CD4-positive, alpha-beta T cell (primary cell): ENCODE measurements at places on chromosomes 11 and 22. TPM values are rescaled to one million over a fixed set of nuclear protein-coding genes. Genes with fewer than 3 reads are reported as not detected.

- H3K36me3 ChIP-seq: no peaks in the 10 kb centered on the region
- H3K27me3 ChIP-seq: no peaks in the 10 kb centered on the region
- no peak for DNase-seq
- peaks cover 50% of the 10 kb centered on the region for H3K4me1 ChIP-seq
- no peak overlapping the region for H3K4me3 ChIP-seq
Measured at GRCh38 chr11:44978961-44979331, 28.3 kb upstream of the TP53I11 start.

- H3K27me3 ChIP-seq: no peaks in the 10 kb centered on the region
- DNase-seq: no peak
- H3K4me3 ChIP-seq: no peak overlapping the region
- H3K36me3 ChIP-seq: peaks cover 70% of the 10 kb centered on the region
- H3K4me1 ChIP-seq: no peaks in the 10 kb centered on the region
Measured at GRCh38 chr22:24337894-24338645, 67.4 kb downstream of the SPECC1L start.

GRCh38 chr11:43498561-43498960, 139.8 kb downstream of the TTC17 start:
- H3K4me3 ChIP-seq: no peak overlapping the region
- no peak for DNase-seq
- H3K27me3 ChIP-seq: no peaks in the 10 kb centered on the region
- H3K4me1 ChIP-seq: no peaks in the 10 kb centered on the region
- no peak overlapping the region for H3K27ac ChIP-seq

DNA sequence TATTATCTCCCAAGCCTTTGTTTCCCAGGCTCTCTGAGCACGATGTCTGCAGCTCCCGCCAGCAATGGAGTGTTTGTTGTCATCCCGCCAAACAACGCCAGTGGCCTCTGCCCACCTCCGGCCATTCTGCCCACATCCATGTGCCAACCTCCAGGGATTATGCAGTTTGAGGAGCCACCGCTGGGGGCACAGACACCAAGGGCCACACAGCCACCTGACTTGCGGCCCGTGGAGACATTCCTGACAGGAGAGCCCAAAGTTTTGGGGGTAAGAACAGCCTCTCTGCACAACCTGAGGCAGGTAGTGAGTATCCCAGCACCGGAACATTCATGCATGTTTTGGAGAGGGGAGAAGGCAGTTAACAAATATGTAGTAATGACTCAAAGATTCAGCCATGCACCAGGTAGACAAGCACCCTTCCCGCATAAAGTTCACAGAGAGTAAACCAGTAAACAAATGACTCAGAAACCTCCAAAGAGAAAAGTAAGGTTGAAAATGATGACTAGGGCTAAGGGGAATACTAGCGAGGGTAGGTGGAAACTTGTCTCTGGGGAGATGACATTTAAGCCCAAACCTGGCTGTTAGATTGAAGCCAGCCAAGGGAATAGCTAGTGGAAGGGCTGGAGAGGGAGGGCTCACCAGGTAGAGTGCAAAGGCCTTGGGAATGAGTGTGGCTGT, 7.2 kb downstream of the MS4A15 start:
- no peak overlapping the region for H3K4me3 ChIP-seq
- no peak for DNase-seq
- H3K36me3 ChIP-seq: no peaks in the 10 kb centered on the region
- H3K27me3 ChIP-seq: peaks cover 10% of the 10 kb centered on the region
- no peak overlapping the region for H3K27ac ChIP-seq
- no peaks in the 10 kb centered on the region for H3K4me1 ChIP-seq

DNA sequence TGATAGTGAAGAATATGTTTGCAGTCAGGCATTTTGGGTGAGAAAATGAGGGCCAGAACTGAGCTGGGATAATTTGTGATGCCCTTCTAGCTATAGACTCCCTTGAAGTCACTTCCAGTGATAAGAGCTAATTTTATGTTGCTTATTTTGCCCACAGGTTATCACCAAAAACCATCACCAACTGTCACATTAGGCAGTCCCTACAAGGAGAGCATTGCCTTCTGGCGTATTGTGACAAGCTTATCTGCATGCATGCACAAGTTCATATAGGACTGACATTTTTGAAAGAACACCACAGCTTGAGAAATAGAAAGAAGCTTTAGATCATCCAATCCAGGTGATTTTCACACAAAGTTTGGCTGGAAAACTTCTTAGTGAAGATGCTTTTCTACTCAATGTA, 735.3 kb upstream of the RAG2 start:
- no peaks in the 10 kb centered on the region for H3K4me1 ChIP-seq
- H3K27me3 ChIP-seq: no peaks in the 10 kb centered on the region
- H3K27ac ChIP-seq: no peak overlapping the region
- H3K36me3 ChIP-seq: no peaks in the 10 kb centered on the region
- no peak for DNase-seq

GRCh38 chr11:44747316-44747715, 20.6 kb downstream of the TSPAN18 start:
- DNase-seq: no peak
- H3K4me1 ChIP-seq: peaks cover 67% of the 10 kb centered on the region
- no peaks in the 10 kb centered on the region for H3K27me3 ChIP-seq

DNA sequence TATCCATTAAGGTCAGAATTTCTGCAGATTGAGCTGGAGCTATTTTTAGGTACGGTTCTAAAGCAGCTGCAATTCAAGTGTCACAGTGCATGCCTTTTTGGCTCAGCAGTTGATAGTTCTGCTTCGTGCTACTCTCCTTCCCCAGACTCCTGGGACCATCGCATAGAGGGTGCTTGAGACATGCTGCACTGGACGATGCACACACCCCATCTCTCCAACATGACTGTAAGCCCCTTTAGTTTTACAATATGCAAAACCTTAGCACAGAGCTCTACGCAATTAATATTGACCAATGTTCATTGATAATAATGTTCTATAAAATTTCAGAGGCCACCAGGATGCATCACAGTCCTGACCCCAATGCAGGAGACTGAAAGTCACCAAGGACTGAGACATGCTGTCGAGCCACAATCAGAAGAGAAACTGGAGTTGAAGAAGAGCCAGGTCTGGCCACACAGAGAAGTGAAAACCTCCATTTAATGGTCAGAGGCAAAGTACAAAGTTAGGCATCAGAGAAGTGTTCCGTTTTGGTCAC, 120.9 kb upstream of the ZC3H12C start:
- H3K4me3 ChIP-seq: no peak overlapping the region
- no peaks in the 10 kb centered on the region for H3K27me3 ChIP-seq
- H3K27ac ChIP-seq: no peak overlapping the region
- peaks cover 2% of the 10 kb centered on the region for H3K4me1 ChIP-seq

DNA sequence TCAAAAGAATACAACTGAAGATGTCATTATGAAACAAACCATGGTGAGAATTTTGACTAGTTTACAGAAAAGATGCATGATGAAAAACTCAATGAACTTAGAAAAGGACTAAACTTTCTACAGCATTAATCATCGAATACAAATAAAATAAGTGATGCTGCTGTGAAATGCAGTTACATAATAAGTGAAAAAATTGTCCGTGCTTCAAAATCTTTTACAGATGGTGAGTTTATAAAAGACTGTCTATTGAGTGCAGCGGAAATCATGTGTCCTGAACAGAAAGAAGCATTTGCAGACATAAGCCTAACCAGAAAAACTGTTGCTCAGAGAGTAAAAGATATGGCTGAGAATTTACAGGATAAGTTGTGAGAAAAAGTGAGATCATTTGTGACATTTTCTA, 33.8 kb downstream of the NEAT1 start:
- DNase-seq: no peak
- peaks cover 16% of the 10 kb centered on the region for H3K4me1 ChIP-seq
- no peak overlapping the region for H3K4me3 ChIP-seq
- H3K27ac ChIP-seq: no peak overlapping the region

DNA sequence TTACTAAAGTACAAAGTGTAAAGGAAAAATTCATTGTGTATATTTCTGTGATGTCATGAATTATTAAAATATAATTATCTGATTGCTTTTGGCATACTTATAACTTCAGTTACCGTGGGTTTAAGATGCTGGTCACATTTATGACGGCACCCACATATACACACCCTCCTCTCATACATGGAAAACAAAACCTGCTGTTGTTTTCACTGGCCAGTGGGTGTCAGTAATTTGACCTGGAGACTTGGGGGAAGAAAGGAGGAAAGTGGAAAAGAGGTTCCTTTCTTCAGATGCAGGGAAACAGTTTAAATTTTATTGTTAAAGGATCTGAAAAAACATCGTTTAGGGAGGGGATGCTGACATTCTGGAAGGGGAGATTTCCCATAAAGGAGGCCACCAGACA, 742 bp upstream of the BBOX1 start:
- no peak overlapping the region for H3K4me3 ChIP-seq
- DNase-seq: no peak
- no peak overlapping the region for H3K27ac ChIP-seq
- no peaks in the 10 kb centered on the region for H3K36me3 ChIP-seq
- H3K4me1 ChIP-seq: no peaks in the 10 kb centered on the region

DNA sequence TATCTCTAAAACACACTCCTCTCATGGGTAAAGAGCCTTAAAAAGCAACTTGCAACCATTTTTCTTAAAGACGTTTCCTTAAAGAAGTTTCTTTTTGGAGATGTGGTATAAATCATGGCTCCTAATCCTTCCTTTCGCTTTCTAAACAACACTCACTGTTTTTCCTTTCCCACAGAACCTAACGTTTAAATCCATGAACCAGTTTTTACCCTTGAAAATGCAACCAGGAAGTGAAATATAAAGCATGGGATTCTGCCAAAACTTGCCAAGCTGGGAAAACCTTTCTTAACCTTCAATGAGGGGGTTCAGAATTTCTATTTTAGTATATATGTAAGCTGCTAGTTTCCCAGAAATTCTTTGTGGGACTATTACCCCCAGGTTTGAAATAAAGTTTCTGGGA, 8.6 kb downstream of the PLEKHA7 start:
- no peak overlapping the region for H3K4me3 ChIP-seq
- DNase-seq: no peak
- no peaks in the 10 kb centered on the region for H3K27me3 ChIP-seq
- no peaks in the 10 kb centered on the region for H3K4me1 ChIP-seq
- H3K36me3 ChIP-seq: no peaks in the 10 kb centered on the region
- H3K27ac ChIP-seq: no peak overlapping the region

DNA sequence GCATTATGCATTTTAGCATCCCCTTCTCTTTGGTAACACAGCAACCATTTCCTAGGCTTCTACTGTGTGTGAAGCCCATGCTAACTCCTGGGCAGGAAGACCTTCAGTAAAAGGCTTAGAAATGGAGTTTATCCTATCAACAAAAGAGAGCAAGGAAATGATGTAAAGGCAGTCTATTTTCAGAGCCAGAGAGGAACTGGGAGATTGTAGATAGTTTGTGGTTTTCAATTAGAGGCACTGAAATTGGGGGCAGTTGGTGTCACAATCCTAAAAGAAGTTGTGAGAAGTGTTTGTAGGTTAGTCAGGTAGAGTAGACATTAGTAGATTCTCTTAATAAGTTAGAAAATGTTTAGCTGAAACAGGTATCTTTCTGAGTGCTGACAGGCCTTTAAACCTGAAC, 7.1 kb downstream of the ACAD8 start:
- H3K36me3 ChIP-seq: peaks cover 54% of the 10 kb centered on the region
- H3K4me3 ChIP-seq: no peak overlapping the region
- no peak overlapping the region for H3K27ac ChIP-seq
- H3K4me1 ChIP-seq: no peaks in the 10 kb centered on the region
- DNase-seq: no peak

DNA sequence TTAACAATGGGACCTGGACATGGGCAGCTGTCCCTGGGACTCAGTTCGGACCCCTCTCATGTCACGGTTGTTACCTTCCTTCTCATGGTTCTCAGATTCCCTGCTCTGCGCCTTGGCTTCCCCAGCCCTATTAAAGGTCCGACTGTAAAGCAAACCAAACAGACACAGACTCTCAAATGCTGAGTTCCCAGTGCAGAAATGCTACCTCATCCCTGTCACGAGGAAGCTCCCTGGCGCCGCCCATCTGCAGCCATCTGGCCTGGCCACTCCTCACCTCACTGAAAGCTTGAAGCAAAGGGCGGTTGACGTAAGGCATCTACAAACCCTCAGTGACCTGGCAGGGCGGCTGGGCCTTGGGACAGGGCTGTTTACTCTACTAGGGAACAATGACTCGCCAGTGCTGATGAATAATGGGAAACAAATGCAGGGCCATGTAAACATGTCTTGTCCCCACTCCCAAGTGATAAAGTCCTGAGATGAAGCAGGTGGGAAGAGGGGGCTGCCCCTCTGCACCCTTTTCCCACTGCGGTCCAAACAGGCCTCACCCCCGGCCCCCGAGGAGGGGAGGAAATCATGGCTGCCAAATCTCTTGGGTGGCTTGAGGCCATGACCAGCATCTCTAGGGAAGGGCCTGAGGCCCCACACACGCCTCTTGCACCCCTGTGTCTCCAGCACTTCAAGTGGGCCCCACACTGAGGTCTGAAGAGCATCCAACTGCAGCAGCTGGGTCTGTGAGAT, 49.3 kb downstream of the SCUBE1 start:
- H3K36me3 ChIP-seq: no peaks in the 10 kb centered on the region
- no peak for DNase-seq
- no peak overlapping the region for H3K4me3 ChIP-seq
- H3K27me3 ChIP-seq: no peaks in the 10 kb centered on the region
- peaks cover 10% of the 10 kb centered on the region for H3K4me1 ChIP-seq

DNA sequence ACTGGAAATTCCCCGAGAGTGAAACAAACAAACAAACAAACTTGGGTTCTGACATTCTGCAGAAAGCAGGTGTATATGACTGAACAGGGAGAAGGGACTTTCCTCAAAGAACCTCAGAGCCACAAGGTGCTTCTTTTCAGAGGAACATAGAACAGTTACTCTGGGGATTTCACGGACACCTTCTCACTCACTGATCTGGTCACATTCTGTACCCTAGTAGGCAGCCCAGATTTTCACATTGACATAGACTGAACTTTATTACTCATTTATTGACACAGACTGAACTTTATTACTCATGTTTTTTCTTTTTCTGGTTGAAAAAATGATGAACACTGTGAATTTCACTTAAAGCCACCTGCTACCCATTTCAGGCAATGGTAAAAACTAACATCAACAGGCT, 263.0 kb downstream of the OPCML start:
- no peaks in the 10 kb centered on the region for H3K36me3 ChIP-seq
- H3K27me3 ChIP-seq: no peaks in the 10 kb centered on the region
- no peak overlapping the region for H3K27ac ChIP-seq
- no peak overlapping the region for H3K4me3 ChIP-seq
- no peak for DNase-seq

GRCh38 chr11:449889-450808, at the start of gene PTDSS2:
Gene PTDSS2, plus strand, starts transcription at chr11:450279. Its CDS starts 177 bp downstream, at chr11:450456.
- H3K27me3 ChIP-seq: no peaks in the 10 kb centered on the region
- H3K4me1 ChIP-seq: peaks cover 39% of the 10 kb centered on the region
- peak within 1 kb of the TSS; percentile 89 for H3K27ac ChIP-seq
- peak within 1 kb of the TSS; percentile 60 for H3K4me3 ChIP-seq
- DNase-seq: peak; percentile 91
- peaks cover 16% of the 10 kb centered on the region for H3K36me3 ChIP-seq

Gene CCDC82
- total RNA-seq: 24.4 TPM

Gene SCGB1A1
- total RNA-seq: not detected

Gene KRTAP5-7
- not detected for total RNA-seq

Gene APOL3
- 111 TPM for total RNA-seq

Gene MORC2
- total RNA-seq: 27.9 TPM

Gene CALCB
- total RNA-seq: 0.30 TPM

Gene FGF4
- total RNA-seq: not detected

Gene SHISAL1
- not detected for total RNA-seq

Gene INS
- not detected for total RNA-seq
